ENCODE measurements at places on chromosomes 2 and 18. TPM values are rescaled to one million over a fixed set of nuclear protein-coding genes. Genes with fewer than 3 reads are reported as not detected.

The KCNS3 gene
- total RNA-seq: 46.3 TPM

The SCYGR2 gene
- not detected for total RNA-seq

The C2orf80 gene
- not detected for total RNA-seq

The WDR75 gene
- 52.5 TPM for total RNA-seq

The AFF3 gene
- 18.0 TPM for total RNA-seq

Measured in tongue (tissue), 3 donors.